Osteocyte (in vitro differentiated cells): ENCODE measurements at places on chromosomes 6 and 20.

DNA sequence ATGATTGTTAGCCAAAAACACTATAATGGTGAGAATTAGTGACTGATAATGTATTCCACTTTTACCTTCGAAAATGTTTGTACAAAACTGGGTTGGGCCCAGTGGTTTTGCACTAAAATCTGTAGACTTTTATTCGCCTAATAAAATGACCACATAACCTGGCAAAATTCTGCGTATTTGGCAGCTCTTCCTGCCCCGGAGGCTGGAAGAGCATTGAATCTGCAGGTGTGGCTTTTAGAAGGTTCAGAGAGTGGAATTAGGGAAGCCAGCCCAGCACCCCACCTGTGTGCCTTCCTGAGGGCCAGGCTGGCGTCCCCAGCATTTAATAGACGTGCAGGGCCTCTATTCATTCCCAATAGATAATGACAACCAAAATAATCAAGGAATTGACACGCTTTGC, 256.7 kb downstream of the UST start:
- no peaks in the 10 kb centered on the region for H3K27me3 ChIP-seq
- peaks cover 14% of the 10 kb centered on the region for H3K36me3 ChIP-seq
- DNase-seq, result no peak
- H3K27ac ChIP-seq, result no peak overlapping the region
- no peak overlapping the region for H3K4me3 ChIP-seq

DNA sequence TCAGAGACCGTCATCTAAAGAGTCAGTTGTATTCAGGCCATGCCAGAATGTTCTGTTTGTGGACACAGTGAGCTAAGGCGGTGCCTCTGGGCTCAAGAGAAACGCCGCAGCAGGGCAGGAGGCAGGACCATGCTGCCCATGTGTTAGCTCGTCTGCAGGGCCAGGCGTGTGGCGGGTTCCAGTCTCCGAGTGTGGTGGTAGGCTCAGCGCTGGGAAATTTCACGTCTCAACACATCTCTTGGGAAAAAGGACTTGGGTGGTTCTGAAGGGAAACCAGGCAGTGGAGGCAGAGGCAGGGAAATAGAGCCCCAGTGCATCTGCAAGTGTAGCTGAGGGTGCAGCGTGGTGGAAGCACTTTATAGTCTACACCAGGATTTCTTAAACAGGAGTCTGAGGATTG, 56.9 kb upstream of the TAGAP start:
- peaks cover 34% of the 10 kb centered on the region for H3K27me3 ChIP-seq
- H3K4me1 ChIP-seq, result no peaks in the 10 kb centered on the region
- H3K27ac ChIP-seq, result no peak overlapping the region
- no peak overlapping the region for H3K4me3 ChIP-seq
- H3K36me3 ChIP-seq, result no peaks in the 10 kb centered on the region

GRCh38 chr6:163415620-163416556, 1.4 kb downstream of the QKI start:
- no peak for DNase-seq
- H3K4me1 ChIP-seq, result peaks cover 42% of the 10 kb centered on the region
- H3K36me3 ChIP-seq, result peaks cover 10% of the 10 kb centered on the region
- H3K27me3 ChIP-seq, result no peaks in the 10 kb centered on the region

DNA sequence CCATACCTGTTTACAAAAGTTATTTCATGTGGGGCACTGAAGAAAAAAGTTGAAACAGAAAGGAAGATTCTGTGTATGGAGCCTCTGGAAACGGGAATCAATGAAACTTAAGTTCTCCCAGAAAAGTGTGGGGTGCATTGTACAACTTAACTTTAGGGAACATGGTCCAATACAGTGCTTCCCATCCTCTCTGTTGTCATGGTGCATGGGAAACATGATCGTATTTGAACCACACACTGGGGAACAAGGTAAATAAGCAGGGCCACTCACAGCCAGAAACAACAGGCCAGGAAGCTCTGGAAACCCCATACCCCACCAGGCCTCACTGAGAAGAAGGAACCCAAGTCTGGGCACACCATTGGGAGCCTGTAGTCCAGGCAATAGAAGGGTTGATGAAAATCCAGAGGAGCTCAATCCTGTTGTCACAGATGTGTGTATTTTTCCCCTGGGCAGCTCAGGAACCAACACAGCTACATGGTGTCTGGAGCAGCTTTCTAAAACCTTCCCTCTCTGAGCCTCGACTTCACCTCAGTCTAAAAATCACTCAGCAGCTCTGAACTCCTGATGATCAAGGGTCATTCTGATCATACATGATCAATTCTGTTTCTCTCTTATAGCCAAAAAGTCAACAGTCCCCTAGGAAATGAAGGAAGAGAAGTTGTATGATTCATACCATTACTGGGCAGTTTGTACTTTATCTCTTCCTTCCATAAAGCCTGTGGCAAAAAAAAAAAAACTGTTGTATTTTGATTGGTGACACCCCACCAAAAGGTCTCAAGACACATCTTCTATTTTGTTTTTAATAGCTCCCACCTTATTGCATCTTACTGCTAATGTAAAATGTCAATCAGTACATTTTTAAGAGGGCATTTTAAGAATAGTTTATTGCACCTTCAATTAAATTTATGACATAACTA, 198.5 kb upstream of the TAB2 start:
- DNase-seq, result no peak
- no peaks in the 10 kb centered on the region for H3K36me3 ChIP-seq
- H3K4me3 ChIP-seq, result no peak overlapping the region
- no peak overlapping the region for H3K27ac ChIP-seq

DNA sequence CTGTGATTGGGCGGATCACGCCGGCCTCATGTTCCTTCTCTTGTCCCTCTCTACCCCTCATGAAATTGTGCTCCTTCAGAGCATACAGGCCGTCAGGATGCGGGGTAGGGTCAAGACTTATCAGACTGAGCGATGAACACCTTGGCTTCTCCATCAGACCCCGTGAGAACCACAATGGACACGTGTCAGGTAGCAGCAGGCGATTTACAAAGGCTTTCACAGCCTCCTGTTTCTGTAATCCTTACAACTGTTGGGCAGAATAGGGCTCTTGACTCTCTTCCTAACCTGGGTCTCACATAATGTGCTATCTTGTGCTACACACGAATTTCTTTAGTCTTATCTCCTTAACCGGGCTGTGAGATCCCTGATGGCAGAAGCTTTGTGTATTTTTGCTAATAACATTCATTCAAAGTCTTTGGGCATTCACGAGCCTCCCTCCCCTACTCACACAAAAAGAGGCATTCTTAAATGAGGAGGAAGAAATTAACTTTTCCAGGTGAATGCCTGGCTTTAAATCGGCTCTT, 122.9 kb upstream of the SLC22A23 start:
- DNase-seq, result no peak
- H3K36me3 ChIP-seq, result no peaks in the 10 kb centered on the region
- peaks cover 8% of the 10 kb centered on the region for H3K4me1 ChIP-seq
- H3K27me3 ChIP-seq, result no peaks in the 10 kb centered on the region

- no peaks in the 10 kb centered on the region for H3K27me3 ChIP-seq
- peak; percentile 88 for DNase-seq
- H3K36me3 ChIP-seq, result no peaks in the 10 kb centered on the region
- peaks cover 61% of the 10 kb centered on the region for H3K4me1 ChIP-seq
- H3K4me3 ChIP-seq, result peak overlapping the region; percentile 54
These were observed 7.8 kb upstream of the PLTP start for GRCh38 chr20:45919542-45920399.

- no peaks in the 10 kb centered on the region for H3K36me3 ChIP-seq
- no peak overlapping the region for H3K4me3 ChIP-seq
- DNase-seq, result no peak
- peaks cover 24% of the 10 kb centered on the region for H3K27me3 ChIP-seq
- no peak overlapping the region for H3K27ac ChIP-seq
- no peaks in the 10 kb centered on the region for H3K4me1 ChIP-seq
These were observed 804.4 kb downstream of the EYS start for GRCh38 chr6:64902596-64902995.

GRCh38 chr20:18314786-18315406, 26.6 kb downstream of the ZNF133 start:
- peaks cover 6% of the 10 kb centered on the region for H3K4me1 ChIP-seq
- peaks cover 44% of the 10 kb centered on the region for H3K36me3 ChIP-seq
- H3K27ac ChIP-seq, result no peak overlapping the region
- no peaks in the 10 kb centered on the region for H3K27me3 ChIP-seq

- no peak overlapping the region for H3K27ac ChIP-seq
- H3K4me1 ChIP-seq, result no peaks in the 10 kb centered on the region
These were observed 94.5 kb downstream of the GRM4 start for GRCh38 chr6:34051331-34051919.
